Left lobe of liver (tissue), 2 donors: ENCODE measurements at places on chromosomes 2 and 18. TPM values are rescaled to one million over a fixed set of nuclear protein-coding genes. Genes with fewer than 3 reads are reported as not detected.

DNA sequence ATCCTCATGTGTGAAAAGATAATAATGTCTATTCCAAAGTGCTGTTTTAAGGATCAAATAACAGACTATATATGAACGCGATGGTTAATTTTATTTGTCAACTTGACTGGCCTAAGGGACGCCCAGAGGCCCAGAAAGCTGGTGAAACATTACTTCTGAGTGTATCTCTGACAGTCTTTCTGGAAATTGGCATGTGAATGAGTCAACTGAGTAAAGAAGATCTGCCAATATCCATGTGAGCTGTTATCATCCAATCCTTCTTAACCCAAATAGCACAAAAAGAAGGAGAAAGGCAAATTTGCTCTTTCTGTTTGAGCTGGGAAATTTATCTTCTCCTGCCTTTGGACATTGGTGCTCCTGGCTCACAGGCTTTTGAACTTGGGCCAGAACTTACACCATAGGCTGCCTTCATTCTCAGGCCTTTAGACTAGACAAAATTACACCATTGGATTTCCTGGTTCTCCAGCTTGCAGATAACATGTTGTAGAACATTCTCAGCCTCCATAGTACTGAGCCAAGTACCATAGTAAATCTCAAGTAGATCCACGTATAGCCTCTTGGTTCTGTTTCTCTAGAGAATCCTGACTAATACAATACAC lies 114.7 kb upstream of the DOCK10 start:
- no peak for DNase-seq

DNA sequence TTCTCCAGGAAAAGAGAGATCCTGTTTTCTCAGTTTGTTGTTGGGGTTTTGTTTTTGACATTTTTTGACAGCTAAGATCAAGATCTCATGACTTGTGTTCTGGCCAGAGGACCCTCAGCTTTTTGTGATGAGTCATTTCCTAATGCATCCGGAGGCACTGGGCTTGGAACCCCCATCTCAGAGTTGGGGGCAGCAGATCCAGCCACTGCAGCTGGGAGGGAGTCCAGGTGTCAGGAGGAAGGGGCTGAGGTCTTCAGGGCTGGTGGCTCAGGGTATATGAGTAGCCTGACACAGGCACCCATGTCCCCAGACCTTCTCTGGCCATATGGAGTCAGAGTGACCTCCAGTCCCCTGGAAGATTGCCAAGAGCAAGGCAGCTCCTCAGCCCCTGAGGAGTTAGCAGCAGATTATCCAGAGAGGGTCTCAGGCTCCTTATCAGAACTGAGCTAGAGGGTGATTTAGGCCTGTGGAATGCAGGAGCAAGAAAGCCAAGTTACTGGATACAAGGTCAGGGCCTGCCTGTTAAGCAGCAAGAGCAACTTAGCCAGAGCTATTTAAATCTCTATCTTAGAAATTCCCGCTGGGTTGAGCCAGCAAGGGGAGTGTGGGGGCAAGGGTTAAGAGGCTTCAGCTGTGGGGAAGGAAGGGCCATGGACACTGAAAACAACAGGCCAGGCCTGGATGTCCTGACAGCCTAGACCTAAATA lies 62.4 kb downstream of the TANC1 start:
- no peak for DNase-seq

GRCh38 chr2:54609647-54610046 lies 113.8 kb upstream of the EML6 start:
- DNase-seq: peak; percentile 32

DNA sequence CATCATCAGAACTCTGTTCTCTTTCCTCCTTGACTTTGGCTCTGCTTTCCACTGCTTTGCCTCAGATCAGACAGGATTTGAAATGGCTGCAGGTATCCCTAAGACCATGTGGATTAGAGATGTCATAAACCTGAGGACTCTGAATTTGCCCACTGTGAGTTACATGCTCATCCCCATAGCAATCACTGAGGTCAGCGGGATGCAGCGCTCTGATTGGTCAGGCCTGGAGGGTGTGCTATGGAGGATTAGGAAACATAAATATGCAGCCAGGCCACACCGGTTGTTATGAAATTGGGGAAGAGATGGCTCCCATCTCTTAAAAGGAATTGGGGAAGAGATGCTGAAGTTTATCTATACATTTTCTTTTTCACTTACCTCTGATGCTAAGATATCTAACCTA lies 73.7 kb upstream of the DNAJC10 start:
- DNase-seq: no peak

DNA sequence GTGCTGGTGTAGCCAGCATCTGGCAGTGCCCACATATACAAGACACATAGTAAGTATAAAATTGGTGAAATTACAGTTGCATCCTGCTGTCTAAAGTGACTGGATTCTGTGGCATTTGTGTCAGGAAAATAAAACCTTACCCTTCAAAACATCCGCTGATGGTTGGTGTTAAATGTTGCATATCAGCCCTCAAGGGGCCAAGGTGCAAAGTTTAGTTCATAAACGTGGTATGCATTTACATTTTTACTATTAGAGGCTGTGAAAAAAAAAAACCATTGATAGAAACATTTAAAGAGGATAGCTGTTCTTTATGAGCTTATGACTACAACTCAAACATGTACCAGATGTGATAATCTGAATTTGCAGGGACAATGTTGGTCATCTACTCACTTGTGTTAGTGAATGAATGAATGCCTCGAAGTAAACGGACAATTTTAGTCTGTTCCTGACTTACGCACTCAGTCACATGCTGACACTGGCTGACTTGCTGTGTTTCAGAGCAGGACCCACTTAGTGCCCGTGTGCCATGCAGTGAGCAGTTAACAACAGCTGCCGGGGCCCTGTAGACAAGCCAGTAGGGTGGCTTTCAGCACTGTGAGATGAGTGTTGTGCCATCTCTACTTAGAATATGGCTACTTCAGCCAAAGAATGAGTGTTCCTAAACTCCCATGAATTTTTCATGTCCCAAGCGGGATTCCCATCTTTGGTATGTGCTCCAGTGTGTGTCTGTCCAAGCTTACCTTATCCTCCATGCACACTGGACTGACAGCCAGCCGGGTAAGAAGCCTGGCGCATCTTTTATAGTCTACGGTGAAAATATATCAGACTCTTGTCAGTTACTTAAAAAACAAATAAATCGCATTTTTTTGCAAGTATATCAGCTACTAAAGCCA lies 5.3 kb downstream of the ALKAL2 start:
- no peak for DNase-seq

DNA sequence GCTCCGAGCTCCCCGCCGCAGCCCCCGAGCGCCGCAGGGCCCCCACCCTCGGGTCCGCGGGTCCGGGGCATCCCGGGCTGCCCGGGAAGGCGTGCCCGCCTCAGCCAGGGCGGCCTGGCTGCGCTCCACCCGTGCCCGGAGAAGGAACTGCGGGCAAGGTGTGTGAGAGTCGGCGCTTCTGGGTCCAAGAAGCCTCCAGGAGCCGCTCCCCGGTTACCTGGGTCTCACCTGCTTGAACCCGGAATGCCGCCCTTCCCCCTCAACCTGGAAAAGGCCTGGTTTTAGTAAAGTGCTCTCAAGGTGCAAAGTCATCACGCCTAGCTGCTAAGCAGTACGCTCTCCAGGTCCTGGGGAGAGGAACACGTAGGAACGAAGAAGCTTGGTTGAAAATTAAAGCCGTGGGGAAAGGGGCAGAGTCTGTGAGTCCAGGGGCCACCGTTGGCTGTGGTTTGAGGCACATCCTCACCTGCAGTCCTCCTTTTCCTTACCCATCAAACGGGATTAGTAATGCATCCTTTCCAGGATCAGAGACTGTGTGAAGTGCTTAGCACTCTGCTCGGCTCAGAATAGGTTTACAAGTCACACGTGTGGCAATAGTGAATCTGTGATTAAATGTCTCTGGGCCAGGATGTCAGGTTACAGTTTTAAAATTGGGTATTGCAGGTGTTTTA lies 1.2 kb downstream of the ASAP2 start:
- no peak for DNase-seq

DNA sequence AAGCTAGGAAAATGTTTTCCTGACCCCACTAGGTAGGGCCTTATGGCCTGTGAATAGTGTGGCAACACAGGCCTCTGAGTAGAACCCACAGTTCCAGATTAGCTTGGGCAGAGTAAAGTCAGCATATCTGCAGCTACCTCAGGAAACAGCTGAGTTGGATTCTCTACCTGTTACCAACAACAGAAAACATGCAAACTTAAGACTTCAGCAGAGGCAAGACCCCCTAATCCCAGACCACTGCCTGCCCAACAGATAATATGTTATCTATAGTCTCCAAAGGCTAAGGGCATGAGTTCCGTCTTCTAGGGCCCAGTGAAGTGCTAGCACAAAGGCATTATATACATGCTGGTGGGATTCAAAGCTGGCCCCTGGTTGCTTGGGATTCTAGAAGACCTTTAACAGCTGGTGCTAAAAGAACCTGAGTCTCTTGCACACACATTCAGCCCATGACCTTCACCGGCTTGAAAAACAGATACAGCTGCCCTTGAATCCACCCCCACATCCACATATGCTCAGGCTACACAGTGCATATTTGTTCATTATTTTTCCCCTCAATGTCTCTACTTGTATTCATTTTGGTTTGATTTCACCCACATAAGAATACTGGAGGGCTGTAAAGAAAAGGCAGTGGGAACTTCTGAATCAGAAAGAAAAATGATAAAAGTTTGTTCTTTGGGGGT lies 13.5 kb upstream of the UBXN4 start:
- no peak for DNase-seq

TMEM247 gene
- not detected for total RNA-seq

FEV gene
- not detected for total RNA-seq

MC5R gene
- not detected for total RNA-seq

PSMD14 gene
- 20.4 TPM for total RNA-seq

NPPC gene
- total RNA-seq: not detected
